ENCODE measurements at places on chromosomes 7 and 10. TPM values are rescaled to one million over a fixed set of nuclear protein-coding genes. Genes with fewer than 3 reads are reported as not detected.

The HMX3 gene
- not detected for total RNA-seq

The HYAL4 gene
- under 0.01 TPM for total RNA-seq

The PNLIPRP2 gene
- total RNA-seq, result not detected

The TRDMT1 gene
- 16.2 TPM for total RNA-seq

The CARD11 gene
- 1.0 TPM for total RNA-seq

The ANKRD7 gene
- total RNA-seq, result 3.1 TPM

Data from skeletal muscle tissue (tissue), 5 donors.